NCI-H2107 (cell line): ENCODE measurements at places on chromosomes 1 and 21.
A peak's percentile ranks its signal among the peaks of the same experiment; 100 is the strongest.

DNA sequence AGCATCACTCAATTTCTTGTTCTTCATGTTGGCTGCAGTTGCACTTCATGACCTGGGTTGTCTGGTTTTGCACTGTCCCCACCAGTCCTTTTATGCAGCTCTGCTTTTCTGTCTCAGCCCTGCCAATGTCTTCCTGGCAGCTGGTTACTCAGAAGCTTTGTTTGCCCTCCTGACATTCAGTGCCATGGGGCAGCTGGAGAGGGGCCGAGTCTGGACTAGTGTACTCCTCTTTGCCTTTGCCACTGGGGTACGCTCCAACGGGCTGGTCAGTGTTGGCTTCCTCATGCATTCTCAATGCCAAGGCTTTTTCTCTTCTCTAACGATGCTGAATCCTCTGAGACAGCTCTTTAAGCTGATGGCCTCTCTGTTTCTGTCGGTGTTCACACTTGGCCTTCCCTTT, 6.6 kb downstream of the PIGV start:
- DNase-seq: no peak

- DNase-seq: no peak
Observed at GRCh38 chr1:231611851-231612250, 14.7 kb upstream of the DISC1 start.

DNA sequence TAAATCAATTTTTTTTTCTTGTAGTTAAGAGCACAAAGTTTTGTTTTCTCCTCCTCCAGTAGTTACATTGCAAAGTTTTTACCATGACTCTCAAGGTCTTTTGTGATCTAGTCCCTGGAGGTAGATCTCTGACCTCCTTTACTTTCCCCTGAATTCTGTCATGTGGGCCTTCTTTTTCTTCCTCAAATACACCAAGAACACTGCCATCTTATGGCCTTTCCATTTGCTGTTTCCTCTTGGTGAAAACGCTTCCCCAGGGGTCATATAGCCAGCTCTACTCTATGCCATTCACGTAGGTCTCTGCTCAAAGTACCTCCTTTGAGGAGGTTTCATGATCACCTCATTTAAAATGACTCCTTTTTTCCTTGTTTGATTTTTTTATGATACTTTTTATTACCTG, 2.7 kb downstream of the DDX20 start:
- no peak for DNase-seq

- DNase-seq: no peak
Observed at GRCh38 chr21:16777041-16777720, 735.7 kb upstream of the CXADR start.

DNA sequence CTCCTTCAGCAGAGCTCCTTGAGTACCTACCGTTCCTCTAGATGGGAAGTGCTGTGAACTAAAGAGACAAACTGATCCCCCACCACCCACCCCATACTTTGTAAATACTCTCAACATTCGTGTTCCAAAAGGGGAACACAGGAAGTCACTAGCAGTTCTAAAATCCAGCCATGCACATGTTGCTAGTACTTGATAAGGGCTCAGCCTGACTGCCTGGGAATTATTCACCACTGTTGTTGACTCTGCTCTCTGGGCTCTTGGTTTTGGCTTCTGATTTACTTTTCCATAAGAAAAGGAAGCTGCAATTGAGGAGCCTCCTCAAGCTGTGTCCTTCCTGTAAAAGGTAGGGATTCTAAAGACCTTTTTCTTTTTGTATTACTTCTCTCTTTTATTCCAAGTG, 67.5 kb downstream of the IVNS1ABP start:
- DNase-seq: no peak

- peak; percentile 23 for DNase-seq
Observed at GRCh38 chr1:180863158-180863775, 49.4 kb upstream of the KIAA1614 start.

DNA sequence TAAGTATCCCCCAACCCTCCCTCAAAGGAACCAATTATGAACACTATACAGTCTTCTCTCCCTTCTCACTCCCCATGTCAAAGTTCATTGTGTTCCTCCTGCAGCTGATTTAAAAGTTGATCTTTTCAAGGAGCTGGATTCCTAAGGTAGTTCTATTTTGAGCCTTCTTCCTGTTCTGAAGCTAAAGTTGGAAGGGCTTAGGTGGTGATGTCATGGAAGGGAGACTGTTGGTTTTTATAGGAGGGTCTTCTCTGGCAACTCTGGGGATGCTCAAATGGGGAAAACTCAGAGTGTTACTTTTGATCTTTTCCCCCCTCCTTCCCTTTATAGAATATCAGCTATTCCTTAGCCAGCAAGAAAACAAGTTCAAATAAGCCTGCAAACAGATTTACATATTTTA, 83.0 kb upstream of the AK4 start:
- no peak for DNase-seq
